Caudate nucleus (tissue), 63 donors: ENCODE measurements at places on chromosomes 6 and 20.

DNA sequence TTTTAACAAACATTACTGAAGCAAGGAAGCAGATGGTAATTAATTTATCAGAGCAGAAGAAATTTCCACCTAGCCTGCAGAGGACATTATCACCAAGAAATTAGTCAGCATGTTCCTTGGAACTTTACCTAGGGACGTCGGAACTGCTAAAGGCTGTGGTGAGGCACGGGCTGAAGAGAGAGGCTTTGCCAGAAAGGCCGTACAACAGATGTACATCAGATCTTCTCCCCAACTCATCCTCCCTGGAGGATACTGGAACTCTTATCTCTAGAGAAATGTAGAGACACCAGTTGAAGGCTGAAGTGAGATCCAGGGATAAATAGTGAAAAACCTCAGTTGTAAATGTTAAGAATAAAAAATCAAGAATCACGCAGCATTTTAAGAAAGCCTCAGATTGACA lies 257.1 kb downstream of the SAMD5 start:
- no peak for DNase-seq

GRCh38 chr6:24997231-24997630 lies 61.5 kb upstream of the RIPOR2 start:
- no peak for DNase-seq

GRCh38 chr20:3767110-3767426 lies 485 bp downstream of the ADISSP start:
- no peak for DNase-seq

DNA sequence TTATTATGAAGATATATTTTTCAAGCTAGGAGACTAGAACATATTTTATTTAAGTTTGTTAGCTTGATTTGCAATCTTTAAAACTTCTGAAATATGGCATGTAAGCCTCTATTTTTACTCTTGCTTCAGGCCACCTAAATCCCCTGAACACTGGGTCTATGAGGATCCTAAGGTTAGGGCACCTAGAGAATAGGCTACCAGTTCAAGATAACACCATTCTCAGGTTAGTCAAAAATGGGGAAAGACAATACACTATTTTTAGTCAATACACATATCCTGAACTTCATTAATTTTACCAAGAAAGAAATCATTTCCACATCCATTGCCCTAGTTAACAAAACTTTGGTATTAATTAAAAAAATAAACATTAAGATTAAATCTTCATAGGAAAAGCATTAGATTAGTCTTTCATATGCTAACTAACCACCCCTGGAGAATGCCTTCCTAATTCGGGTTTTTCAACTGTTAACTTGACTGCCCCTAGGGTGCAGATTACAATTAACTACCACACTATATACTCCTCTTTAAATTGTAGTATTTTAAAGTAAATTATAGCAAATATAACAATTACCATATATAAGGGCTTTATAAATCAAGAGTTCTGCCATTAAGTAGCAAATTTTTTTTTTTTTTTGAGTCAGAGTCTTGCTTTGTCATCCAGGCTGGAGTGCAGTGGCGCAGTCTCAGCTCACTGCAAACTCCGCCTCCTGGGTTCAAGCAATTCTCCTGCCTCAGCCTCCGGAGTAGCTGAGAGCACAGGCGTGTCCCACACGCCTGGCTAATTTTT lies 6.7 kb upstream of the HSF2 start:
- DNase-seq = no peak

GRCh38 chr6:52482903-52483670 lies 62.9 kb downstream of the EFHC1 start:
- DNase-seq = no peak

DNA sequence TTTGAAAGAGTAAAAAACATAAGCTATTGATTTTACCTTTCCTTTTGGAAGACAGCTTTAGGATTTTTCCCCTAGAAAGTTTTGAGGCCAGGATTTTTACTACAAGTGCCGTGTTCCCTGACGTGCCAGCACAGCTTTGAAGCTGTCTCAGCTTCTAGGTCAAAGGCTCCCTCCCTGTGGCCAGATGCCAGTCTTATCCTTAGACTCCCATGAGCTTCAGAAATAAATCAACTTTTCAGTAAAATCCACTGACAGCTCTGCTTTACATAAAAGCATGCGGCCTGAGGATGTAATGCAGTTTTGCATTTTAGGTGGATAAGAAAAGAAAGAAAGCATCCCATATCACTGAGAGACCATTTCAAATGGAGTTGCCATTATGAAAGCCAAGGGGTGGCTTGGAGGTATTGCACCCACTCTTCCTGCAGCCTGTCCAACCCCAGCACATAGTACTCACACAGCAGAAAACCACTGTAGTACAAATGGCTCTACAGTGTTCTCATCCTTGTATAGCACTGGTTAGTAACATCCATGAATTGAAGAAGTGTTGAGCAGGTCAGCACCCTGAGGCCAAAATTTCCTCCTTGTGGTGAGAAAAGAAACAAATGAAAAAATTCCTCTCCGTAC lies 15.2 kb upstream of the ATXN1 start:
- DNase-seq = no peak

GRCh38 chr6:169172946-169173345 lies 80.7 kb downstream of the THBS2 start:
- peak; percentile 16 for DNase-seq

- no peak for DNase-seq
These were observed 141.3 kb downstream of the FUT9 start for GRCh38 chr6:96157018-96157565.

DNA sequence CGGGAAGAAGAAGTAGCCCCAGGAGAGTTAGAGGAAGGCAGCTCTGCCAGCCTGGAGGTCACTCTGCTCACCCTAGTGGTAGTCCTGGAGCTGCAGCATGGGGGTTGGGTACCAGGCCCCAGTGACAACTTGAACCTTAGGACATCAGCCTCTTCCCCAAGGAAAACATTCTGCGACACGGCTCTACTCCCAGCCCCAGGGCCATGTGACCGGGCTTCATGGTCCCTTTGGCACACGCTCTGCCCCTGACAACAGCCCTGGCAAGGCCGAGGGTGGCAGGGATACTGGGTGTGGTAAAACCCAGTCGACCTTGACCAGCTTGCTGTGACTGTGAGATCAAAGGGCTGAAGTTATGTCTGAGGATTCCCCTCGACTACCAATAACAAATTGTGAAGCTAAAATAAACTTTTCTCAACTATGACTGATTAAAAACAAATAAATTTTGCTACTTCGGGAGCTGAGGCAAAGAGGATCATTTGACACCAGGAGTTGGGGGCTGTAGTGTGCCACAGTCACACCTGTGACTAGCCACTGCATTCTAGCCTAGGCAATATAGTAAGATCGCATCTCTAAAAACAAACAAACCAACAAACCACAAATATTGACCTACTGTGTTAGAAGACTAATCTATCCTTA lies 24.4 kb upstream of the ARID1B start:
- DNase-seq = no peak

DNA sequence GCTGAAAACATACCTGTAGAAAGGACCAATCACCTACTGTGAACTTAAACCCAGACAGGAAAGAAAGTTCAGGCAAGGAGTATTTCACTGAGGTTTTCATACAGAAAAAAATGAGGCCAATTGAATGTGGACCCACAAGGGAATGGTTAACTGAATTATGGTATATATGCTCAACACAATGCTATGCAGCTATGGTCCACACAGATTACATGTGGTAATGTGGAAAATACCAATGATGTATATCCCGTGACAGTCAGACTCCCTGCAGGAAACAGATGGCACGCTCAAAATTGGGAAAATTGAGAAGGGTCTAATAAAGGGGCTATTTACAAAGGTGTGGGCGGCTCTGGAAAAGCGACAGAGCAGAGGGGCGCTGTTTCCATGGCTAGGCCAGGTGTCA lies 47.1 kb upstream of the PIM1 start:
- DNase-seq = no peak

DNA sequence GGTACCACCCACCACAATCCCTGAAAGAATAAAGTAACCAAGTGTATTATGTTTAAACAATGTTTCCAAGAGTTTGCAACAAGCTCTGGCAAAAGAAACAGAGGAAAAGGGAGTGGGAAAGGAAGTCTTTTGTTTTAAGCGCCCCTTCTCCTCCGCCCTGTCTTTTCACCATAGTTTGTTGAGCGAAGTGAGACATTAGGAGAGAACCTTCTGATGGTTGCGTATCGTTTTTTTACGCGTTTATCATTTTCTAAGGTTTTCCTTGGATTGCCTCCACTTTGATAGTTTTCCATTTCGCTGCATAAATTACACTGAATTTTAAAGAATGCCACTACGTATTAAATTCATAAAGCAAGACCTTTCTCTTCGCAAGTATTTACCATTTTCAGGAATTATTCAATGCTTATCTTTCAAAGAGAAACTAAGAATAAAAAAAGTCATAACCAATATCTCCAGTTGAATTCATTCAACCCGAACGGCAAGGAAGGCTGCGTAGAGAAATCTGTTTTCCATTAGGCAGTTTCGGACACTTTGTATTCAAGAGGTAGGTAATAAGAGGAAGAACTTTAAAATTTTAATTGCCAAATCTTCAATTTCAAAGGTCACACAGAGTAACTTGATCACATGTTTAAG lies 920 bp upstream of the EPHA7 start:
- no peak for DNase-seq

GRCh38 chr20:20547221-20547875 lies 165.1 kb downstream of the RALGAPA2 start:
- no peak for DNase-seq

DNA sequence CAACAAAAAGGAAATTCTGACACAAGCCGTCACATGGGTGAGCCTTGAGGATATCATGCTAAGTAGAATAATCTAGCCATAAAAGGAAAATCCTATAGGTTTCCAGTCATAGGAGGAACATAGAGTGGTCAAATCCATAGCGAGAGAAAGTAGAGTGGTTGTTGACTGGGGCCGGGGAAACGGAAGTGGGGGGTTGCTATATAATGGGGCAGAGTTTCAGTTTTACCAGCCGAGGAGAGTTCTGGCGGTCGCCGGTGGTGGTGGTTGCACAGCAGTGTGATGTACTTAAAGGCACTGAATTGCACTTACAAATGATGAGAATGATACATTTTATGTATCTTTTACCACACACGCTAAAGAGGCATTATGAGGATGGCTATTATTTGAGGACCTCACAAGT lies 4.9 kb downstream of the GPR31 start:
- DNase-seq = no peak

DNA sequence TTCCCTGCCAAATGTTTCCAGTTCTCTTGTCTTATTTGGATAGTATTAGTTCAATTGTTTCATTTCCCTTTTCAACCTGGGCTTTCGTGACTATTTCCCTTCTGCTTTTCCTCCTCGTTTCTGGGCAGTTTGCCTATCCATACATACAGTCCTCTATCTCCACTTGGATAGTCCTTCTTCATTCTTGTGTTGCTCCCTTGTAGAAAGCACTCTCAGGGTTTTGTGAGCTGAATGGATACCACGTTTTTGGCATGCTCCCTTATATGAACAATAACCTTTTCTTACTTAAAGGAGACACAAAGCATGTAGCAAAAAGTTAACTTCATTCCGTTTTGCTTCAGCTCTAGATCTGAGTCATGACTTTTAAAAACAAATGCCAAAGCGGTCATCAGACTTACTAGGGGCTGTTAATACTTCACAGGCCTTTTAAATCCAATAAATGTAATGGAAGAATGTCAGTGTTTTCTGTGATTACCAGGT lies 16.6 kb downstream of the CRYBG1 start:
- no peak for DNase-seq

- DNase-seq = no peak
These were observed 384.5 kb upstream of the CDH4 start for GRCh38 chr20:60867589-60867988.

GRCh38 chr20:7980332-7981046 lies 39.1 kb downstream of the TMX4 start:
- DNase-seq = peak; percentile 5

DNA sequence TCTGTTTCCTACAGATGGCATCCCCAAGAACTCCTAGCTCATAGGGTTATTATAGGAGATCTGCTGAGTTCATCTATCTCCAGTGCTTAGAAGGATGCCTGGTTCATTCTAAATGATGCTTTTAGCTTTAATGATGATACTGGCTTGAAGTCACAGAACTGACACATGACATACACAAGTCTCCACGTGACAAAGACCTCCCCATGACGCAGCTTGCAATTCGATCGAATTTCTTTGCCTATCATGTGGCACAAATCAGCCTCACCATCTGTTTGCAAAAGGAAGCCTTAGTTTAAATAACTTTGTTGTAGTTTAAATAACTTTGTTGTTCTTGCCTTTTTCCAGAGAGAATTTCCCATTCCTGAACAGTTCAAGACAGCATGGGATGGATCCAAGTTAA lies 44.1 kb upstream of the FAM8A1 start:
- no peak for DNase-seq

DNA sequence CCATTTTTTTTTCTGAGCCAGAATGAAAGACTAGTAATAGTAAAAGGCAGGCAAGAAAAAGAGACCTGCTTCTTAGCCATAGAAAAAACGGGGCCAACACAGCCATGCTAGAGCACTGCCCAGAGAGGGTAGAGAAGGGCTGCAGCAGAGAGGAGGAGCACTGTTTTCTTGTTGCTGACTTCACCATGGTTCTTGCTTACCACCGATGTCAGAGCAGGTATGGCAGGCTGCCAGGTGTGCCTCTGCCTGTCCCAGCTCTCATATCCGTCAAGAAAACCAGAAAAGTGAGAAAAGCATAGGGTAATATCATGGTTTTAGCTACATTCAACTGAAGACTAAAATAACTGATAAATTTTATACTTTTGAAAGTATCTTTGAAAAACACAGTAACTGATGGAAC lies 60.7 kb downstream of the DTNBP1 start:
- no peak for DNase-seq

DNA sequence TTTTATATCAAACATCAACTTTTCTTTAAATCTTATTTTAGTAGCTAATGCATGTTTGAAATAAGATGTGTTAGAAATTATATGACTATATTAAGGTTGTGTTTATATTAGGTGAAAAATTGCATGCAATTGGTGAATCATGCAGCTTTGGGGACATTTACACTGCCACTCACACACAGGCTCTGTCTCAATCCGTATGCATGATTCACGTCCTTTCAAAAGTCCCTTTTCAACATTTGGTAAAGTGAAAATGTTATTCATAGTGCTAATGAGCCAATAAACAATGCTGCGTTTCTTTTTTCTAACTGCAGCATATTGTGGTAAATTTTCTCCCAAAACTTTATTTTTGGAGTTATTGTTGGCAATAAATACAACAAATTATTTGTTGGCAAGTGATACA lies 198.0 kb downstream of the FUT9 start:
- no peak for DNase-seq

GRCh38 chr20:45047581-45048119 lies 53.3 kb downstream of the KCNS1 start:
- no peak for DNase-seq

GRCh38 chr6:55825402-55826051 lies 49.9 kb downstream of the BMP5 start:
- no peak for DNase-seq
